CD4-positive, alpha-beta T cell treated with Interferon gamma for 1 hour (primary cell): ENCODE measurements at places on chromosomes 2 and 18.

DNA sequence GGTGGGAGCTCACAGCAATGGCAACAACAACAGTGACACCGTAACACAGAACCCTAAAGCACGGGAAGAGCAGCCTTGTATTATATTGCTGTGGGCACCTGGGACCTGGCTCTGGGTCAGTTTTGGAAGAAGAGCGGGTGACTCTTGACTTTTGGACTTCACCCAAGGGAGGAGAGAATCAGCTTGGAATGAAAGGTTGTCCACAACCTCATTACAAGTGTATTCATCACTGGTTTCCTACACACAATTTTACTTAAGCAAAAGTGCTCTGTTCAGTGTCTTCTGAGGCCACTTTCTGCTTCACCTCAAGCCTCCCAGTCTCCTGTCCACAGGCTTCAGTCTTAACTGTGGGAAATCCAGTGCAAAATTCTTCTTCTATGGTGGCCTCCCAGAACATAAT is 263.8 kb downstream of the KCNE4 start:
- DNase-seq: no peak

DNA sequence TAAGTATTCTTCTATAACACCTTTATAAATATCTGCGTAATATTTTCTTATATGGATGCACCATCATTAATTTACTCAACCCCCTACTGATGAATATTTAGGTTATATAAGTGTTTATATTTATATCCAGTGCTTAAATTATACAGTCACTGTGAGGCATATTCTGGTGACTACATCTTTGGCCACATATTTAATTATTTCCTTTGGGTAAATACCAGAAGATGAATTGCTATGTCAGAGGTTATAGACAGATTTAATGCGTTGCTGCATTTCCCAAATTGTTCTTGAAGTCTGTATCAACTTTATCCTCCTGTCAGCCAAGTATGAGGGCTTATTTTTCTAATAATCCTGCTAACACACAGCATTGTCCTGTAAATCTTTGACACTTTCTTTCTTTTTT is 18.7 kb downstream of the DYSF start:
- no peak for DNase-seq

DNA sequence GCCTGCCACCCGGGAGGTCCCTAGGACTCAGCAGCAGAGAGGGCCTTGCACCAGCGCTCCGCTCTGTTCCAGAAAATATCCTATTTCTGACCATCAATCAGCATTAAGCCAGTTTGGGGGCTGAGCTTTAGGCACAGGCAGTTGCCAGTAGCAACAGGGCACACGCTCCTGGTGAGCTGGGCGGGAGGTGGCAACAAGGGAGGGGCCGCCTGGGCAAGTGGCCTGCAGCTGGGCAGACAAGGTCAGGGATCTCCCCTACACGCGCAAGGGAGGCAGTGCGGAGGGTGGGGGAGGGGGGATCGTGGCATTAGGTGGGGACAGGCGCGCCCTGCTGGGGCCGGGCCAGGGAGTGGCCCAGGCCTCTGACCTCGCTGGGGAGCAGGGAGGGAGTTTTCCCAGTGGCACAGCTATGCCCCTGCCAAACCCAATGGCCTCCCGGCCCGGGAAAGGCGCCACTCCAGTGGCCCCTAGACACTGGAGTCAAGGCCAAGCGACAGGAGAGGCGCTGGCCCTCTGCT is 302.8 kb downstream of the NCKAP5 start:
- no peak for DNase-seq

GRCh38 chr2:86453836-86454235 is 12.7 kb downstream of the KDM3A start:
- DNase-seq: no peak

GRCh38 chr18:3440341-3440740 is 9.6 kb upstream of the TGIF1 start:
- no peak for DNase-seq

DNA sequence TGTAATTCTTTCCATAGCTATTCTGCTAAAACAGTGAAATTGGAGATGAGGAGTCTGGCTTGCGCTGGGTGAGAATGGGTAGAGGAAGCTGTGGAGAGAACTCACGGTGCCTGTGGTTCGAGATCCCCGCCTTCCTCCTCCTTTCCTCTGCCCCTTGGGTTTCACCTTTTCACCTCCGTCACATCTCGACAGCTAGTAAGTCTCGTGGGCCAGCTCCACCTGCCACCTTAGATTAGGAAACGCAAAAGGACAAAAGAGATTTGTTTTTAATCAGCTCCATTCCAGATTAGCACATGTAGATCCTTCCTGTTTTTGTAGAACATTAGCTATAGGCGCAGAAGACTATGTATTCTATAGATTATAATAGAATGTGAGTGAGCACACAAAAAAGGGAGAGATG is 20.6 kb downstream of the TRIB2 start:
- DNase-seq: no peak

GRCh38 chr2:63851691-63852311 is 10.1 kb downstream of the UGP2 start:
- DNase-seq: no peak

- DNase-seq: no peak
Measured at GRCh38 chr18:7600528-7601245, 33.6 kb downstream of the PTPRM start.

GRCh38 chr18:37042381-37042780 is 213.5 kb downstream of the KIAA1328 start:
- DNase-seq: no peak

GRCh38 chr2:9703085-9703678 is 72.4 kb upstream of the YWHAQ start:
- DNase-seq: peak; percentile 92

GRCh38 chr18:55141318-55141717 is 182.1 kb upstream of the CCDC68 start:
- DNase-seq: no peak

GRCh38 chr18:4858379-4859127 is 338.5 kb downstream of the AKAIN1 start:
- DNase-seq: no peak

DNA sequence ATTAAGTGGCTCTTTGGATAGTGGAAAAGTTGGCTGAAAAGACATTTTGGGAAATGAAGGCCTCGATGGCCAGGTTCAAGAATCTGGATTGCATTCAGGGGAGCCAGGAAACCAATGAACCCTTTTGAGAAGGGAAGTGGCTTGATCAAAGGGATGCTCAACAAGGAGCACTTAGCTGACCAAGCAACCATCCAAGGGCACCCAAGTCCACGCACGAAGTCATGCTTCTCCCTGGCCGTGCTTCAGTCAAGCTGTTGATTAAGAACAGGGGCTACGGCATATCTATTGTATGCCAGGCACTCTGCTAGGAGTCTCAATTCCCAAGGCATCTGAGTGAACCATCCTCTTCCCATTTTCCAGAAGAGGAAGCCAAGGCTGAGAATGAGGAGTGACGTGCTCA is 185.8 kb upstream of the GLI2 start:
- DNase-seq: no peak

GRCh38 chr2:117436697-117437096 is 377.8 kb upstream of the DDX18 start:
- no peak for DNase-seq

DNA sequence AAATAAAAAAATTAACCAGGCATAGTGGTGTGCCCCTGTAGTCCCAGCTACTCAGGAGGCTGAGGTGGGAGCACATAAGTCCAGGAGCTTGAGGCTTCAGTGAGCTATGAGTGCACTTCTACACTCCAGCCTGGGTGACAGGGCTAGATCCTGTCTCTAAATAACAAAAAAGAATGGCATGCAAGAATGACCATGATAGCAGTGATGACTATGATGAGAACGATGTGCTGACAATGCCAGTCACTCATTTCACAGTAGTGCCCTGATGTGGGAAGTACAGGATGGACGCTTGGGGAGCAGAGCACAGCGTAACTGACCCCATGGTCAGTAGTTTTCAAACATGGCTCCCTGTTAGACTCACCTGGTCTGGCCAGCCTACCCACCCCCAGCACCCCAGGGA is 139.1 kb downstream of the VAPA start:
- no peak for DNase-seq

- no peak for DNase-seq
Measured at GRCh38 chr2:18910843-18911242, 321.5 kb upstream of the NT5C1B start.

DNA sequence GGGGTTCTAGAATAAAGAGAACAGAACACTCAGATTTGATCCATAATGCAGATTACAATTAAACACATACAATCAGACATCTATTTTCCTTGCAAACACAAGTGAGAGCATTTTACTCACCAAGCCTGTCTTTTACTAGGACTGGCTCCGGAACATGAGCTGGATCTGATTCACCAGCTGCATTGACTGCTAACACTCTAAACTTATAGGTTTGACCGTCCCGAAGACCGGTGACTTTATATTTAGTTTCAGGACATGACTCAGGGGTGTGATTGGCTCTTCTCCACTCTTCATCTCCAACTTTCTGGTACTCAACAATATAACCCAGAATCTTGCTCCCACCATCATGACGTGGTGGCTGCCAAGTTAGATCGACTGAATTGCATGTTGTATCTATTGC is 112.4 kb downstream of the PLEKHA3 start:
- no peak for DNase-seq

DNA sequence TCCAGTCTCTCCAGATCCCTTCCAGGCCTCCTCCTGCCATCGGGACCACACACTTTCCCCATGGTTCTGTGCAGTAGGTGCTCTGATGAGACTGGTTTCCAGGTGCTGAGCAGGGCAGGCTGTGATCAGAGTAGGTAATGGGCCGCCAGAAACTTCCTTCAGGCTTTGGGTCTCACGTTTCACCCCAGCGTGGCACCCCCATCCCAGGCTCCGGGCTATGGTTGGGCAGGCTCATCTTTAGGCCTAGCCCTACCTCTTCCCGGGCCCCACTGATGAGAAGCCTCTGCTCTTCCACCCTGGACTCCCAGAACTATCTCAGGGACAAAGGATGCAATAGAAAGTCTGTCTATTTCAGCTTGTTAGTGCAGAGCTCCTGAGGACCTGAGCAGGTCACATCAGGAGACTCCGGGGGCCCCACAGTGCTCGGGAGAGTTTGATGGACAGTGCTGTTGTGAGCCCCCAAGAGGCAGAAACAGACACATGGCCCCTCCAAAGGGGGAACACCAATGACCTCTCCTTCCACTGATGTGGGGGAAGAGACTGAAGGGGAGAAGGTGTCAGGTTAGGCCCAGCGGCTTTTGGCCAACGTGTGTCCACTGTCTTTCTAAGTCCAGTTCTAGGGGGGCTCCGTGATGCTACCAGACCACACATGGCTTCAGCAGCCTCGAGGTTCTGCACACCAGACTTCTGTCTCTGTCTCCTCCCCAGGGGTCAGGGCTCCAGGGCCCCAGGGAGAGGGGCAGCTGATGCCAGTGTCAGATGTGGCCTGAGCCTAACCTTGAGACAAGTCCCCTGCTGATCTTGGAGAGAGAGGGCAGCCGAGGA is 5.8 kb upstream of the PROM2 start:
- no peak for DNase-seq

DNA sequence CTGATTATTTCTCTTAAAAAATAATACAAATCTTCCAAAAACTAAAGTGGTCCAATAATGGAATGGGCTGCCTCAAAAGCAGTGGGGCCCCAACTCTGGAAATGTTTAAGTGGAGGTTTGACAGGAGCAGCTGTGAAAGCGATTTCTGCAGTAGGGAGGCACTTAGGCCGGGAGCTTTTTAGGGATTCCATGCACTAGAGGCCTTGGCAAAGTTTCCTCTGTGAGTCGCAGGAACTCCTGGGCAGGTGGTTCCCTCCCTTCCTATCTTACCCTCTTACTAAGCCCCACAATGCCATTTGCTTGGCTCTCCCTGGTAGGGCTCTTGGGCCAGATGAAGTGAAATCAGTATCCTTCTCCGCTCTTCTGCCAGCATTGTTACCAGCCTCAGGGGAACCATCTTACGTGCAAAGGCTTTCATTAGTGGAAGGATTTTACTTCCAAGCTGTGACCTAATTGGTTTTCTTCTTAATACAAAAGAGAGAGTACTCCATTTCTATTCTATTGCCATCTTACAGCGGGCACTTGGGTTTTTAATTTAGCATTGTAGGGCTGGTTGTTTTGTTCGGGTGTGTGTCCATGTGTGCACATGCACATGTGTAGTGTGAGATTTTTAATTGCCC is 34.3 kb upstream of the C18orf32 start:
- DNase-seq: no peak

- DNase-seq: no peak
Measured at GRCh38 chr2:12896318-12896982, 179.7 kb downstream of the TRIB2 start.

DNA sequence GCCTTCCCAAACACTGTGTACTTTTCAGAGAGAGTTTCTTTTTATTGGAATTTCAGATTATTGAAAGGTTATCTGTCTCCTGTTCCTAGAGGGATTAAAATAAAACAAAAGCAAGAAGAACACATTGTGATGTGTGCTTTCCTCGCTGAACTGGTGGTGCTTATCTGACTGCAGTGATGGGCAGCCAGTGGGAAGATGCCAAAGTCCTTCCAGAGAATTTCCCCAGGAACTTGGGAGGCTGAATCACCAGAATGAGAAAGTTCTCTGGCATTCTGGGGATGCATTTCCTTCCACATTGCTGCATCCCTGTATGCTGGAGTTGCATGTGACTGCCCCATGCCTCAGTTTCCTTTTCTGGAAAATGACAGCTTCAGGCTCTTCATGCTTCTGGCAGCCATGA is 53.9 kb upstream of the SEC11C start:
- no peak for DNase-seq

DNA sequence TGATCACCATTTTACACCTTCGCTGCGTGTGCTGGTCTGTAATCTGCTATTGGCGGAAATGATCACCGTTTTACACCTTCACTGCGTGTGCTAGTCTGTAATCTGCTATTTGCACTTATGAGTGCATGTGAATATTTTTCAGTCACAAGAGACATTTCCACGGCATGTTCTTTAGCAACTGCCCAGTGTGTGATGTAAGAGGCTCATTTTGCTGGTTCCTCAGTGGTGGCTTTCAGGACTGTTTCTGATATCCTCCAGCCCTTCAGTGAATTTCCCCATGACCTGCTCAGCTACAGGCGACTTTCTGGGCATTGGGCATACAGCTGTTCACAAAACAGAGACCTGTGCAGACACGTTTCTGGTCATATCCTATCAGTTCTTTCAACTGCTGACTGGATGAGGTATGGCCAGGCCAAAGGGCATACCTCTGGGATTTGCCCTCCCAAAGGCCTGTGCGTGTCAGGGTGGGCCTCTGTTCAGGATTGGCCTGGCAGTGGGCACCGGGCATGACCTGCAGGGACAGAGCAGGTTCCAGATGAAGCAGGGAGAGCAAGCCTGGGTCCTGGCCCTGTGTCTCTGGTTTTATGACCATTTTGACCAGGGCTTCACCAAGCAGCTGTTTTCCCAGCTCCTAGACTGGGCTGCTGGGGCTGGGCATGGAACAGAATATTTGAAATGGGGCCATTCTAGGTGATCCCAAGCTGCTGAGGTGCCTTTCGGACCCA is 521 bp upstream of the PROM2 start:
- DNase-seq: no peak

GRCh38 chr2:238978497-238978896 is 130.6 kb downstream of the TWIST2 start:
- no peak for DNase-seq

DNA sequence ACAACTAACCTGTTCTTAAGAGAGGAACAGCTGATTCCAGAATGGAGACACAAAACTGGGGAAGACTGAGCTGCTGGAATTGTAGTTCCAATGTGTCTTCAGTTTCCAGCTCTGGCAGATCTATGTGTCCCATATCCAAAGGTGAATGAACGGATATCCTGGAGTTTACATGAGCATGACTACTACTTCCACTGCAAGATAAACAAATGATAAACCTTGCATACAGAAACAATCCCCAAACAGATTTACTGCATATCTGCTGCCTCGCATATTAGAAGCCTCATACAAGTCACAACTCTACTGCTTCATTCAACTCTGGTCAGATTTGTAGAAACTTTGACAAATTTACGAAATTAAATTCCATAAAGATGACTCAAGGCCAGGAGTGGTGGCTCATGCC is 15.0 kb downstream of the RTTN start:
- no peak for DNase-seq

GRCh38 chr2:86249579-86250391 is 50.5 kb downstream of the MRPL35 start:
- no peak for DNase-seq
